Uterus (tissue), 4 donors: ENCODE measurements at places on chromosomes 3 and 15. TPM values are rescaled to one million over a fixed set of nuclear protein-coding genes. Genes with fewer than 3 reads are reported as not detected.

Gene CCNB2
- 21.8 TPM for total RNA-seq

Gene GPR15
- not detected for total RNA-seq

Gene SSUH2
- not detected for total RNA-seq

Gene CLDN18
- total RNA-seq: not detected

Gene TEX55
- total RNA-seq: not detected

Gene PAQR5
- total RNA-seq: not detected

Gene RTF1
- total RNA-seq: 7.4 TPM

Gene GCSAM
- total RNA-seq: not detected

Gene ATP13A5
- total RNA-seq: not detected

Gene CYP8B1
- total RNA-seq: not detected

Gene IP6K1
- 44.1 TPM for total RNA-seq

Gene GP9
- 0.35 TPM for total RNA-seq

Gene ENTPD3
- 3.3 TPM for total RNA-seq

Gene RNU5B-1
- not detected for total RNA-seq

Gene EPHB1
- 5.3 TPM for total RNA-seq

Gene SMCO1
- not detected for total RNA-seq

Gene ZIC1
- total RNA-seq: not detected

Gene CHRNB4
- total RNA-seq: not detected

Gene COL6A5
- not detected for total RNA-seq

Gene TMEM212
- total RNA-seq: not detected

Gene MOBP
- not detected for total RNA-seq

Gene EPHA6
- 2.7 TPM for total RNA-seq

Gene DNAJA4
- 2.6 TPM for total RNA-seq

Gene SLTM
- total RNA-seq: 123 TPM

Gene SEMA3F
- 12.6 TPM for total RNA-seq

Gene TIMP4
- total RNA-seq: 10.6 TPM

Gene MEGF11
- total RNA-seq: 0.76 TPM

Gene SLC24A5
- not detected for total RNA-seq

Gene RNF7
- total RNA-seq: 91.8 TPM

Gene RBPMS2
- 7.9 TPM for total RNA-seq

Gene SPTBN5
- 0.76 TPM for total RNA-seq

Gene STAB1
- total RNA-seq: 57.1 TPM

Gene ARPP21
- 1.2 TPM for total RNA-seq

Gene CRYGS
- 0.77 TPM for total RNA-seq

Gene SPINK8
- total RNA-seq: not detected

Gene DISP2
- total RNA-seq: not detected

Gene P3H2
- total RNA-seq: 441 TPM

Gene MIX23
- 14.1 TPM for total RNA-seq
